MG63 (cell line): ENCODE measurements at places on chromosomes 5 and 9. TPM values are rescaled to one million over a fixed set of nuclear protein-coding genes. Genes with fewer than 3 reads are reported as not detected.
A peak's percentile ranks its signal among the peaks of the same experiment; 100 is the strongest.

The RNF183 gene
- not detected in 2 replicates for total RNA-seq

The GMCL2 gene
- not detected in 2 replicates for total RNA-seq

The HTR4 gene
- not detected in 2 replicates for total RNA-seq

The SPATA31C1 gene
- not detected in 2 replicates for total RNA-seq

The NKD2 gene
- 3.4 and 5.7 TPM in 2 replicates for total RNA-seq

The TAF11L10 gene
- total RNA-seq: not detected in 2 replicates

The ENTPD8 gene
- total RNA-seq: not detected in 2 replicates

The DPYSL3 gene
- total RNA-seq: 84.1 and 90.7 TPM in 2 replicates

The ARPC5L gene
- total RNA-seq: 48.0 and 59.7 TPM in 2 replicates

The GRM6 gene
- not detected in 2 replicates for total RNA-seq

The SOX30 gene
- not detected in 2 replicates for total RNA-seq

The TMEM171 gene
- total RNA-seq: 0.96 and 4.3 TPM in 2 replicates

The AMBP gene
- total RNA-seq: 0.26 TPM in 1 of 2 replicates, not detected in the other

The GPR151 gene
- total RNA-seq: not detected in 2 replicates

The PHF2 gene
- total RNA-seq: 6.6 and 7.0 TPM in 2 replicates

The TSSK1B gene
- total RNA-seq: not detected in 2 replicates

The SLC25A25 gene
- 7.4 and 8.7 TPM in 2 replicates for total RNA-seq

The ARAP3 gene
- total RNA-seq: 2.1 and 4.6 TPM in 2 replicates

The ANKRD31 gene
- not detected in 2 replicates for total RNA-seq

The SPINK5 gene
- total RNA-seq: not detected in 2 replicates

The RFESD gene
- 2.2 and 10.7 TPM in 2 replicates for total RNA-seq

- DNase-seq: no peak
These were observed 20.8 kb downstream of the ANKRD55 start for GRCh38 chr5:56212130-56212879.

GRCh38 chr5:8600843-8601242 is 731.9 kb downstream of the MTRR start:
- no peak for DNase-seq

DNA sequence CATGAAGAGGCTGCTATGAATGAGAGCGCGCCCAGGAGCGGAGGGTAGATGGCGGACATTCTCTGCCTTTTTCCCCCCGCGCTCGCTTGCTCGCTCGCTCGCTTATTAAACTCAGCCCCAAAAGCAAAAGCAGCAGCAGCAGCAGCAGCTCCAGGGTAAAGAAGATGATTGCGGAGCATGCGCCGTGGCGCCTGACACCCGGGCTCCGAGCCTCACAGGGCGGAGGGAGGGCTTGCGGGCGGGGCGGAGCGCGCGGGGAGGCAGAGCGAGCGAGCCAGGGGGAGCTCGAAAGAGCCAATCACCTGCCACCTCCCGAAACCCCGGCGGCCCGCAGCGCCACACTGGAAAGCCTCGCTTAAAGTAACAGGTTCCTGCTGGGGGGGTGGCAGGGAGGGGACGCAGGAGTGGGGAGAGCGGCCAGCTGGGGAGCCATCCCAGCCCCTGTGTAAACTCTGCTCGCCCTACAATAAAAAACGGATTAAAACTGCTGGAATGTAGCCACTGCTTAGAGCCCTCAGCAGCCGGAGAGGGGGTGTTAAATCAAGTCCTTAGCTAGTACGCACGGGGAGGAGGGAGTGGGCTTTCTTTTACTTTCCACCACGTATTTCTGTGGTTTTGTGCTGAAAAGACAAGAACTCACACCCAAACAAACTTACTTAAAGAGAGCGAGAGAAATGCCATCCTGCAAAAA is at the start of gene MLLT3:
MLLT3 (minus strand) TSS at position 170 of the 691 bp plus-strand sequence.
- DNase-seq: peak; percentile 100

GRCh38 chr5:115699967-115700366 is 74.1 kb upstream of the TMED7 start:
- DNase-seq: no peak

DNA sequence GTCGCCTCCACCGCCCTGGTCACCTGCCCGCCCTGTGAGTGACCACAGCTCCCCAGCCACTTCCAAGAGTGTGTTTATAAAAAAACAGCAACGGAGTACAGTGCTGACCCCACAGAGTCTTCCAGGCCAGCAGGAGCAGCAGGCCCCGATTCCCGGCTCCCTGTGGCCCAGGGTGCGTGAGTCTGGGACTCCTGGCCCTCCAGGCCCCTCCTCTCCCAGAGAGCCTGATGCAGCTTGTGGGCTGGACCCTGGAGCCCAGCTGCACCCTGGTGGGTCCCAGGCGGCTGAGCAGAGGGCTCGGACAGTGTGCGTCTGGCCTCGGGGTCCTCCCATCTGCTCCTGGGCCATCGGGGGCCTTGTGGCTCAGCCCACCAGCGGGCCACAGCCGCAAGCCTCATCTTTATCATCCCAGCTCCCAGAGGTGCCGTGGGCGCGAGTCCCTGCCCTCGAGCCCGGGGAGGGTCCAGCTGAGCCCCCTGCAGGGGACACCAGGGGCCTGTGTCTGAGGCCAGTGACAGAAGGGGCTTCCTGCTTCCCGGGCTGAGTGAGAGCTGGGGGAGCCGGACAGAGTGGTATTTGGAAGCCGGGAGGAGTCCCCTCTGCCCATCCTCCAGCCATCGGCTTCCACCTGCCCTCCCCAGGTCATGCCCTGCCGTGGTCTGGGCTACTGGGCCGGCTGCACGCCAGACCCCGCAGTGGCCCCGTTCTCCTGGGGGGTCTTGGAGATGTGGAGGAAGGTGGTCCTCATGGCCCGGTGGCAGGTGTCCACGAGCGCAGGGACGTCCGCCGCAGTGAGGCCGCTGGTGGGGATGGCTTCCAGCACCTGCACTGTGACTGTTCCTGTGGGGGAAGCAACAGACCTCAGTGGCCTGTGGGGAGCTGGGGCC is 10.6 kb downstream of the EGFL7 start:
- no peak for DNase-seq

DNA sequence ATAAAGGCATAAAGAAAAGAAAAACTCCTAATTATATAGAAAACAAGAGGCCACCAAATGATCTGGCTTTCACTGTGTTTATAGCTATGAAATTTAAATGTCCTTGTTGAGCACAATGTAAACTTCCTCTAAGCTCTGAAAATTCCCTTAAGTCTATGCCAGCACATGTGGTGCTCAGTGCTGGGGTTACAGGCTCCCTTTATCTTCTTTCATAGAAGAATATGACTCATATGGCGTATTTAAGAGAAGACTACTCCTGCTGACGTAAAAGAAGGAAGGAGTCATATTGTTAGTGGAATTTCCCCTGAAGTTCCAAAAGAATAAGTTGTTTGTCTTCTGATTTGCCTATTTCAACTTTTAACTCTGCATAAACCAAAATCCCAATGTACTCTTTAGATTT is 30.4 kb downstream of the RNF145 start:
- DNase-seq: peak; percentile 82

- peak; percentile 5 for DNase-seq
These were observed 109.9 kb downstream of the EDIL3 start for GRCh38 chr5:84274585-84275468.

- DNase-seq: peak; percentile 46
These were observed 103.9 kb upstream of the ICE1 start for GRCh38 chr5:5318426-5319190.

GRCh38 chr5:76456258-76456657 is 53.2 kb downstream of the IQGAP2 start:
- no peak for DNase-seq

GRCh38 chr5:179275941-179276837 is 69.1 kb downstream of the ADAMTS2 start:
- DNase-seq: peak; percentile 100

DNA sequence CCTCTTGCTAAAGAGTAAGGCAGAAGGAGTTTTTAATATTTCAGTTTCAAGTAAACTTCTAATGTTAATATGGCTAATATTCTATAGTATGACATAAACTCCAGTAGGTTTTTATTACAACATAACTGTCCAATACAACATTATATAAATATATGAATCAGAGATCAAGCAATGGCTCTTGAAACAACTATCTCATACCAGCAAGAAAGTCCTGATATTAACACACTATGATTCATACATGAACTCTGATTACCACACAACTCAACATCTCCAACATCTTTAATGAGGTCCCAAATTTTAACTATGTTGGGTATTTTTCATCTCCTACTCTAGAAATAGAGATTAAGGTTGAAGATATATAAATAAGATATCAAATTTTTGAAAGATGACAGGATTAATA is 878.3 kb downstream of the TLE1 start:
- DNase-seq: no peak

DNA sequence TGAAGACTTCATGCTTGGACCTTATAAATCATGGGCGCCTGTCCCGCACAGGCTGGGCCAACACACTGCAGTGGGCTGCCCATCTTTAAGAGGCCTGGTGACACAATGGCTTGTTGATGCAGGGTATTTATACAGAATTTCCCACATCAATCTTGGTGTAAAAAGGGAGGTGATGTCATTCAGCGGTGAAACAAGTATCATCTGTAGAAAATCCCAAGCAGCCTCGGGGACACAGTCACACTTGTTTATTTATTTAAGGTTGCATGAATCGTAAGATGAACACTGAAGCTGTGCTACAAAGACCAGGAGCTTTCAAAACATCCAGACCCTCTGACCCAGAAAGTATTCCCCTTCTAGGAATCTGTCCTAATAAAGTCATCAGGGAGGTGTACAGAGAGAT is 40.5 kb downstream of the SMIM23 start:
- no peak for DNase-seq

GRCh38 chr9:107059220-107059619 is 196.3 kb downstream of the ZNF462 start:
- no peak for DNase-seq

GRCh38 chr5:177306674-177307543 is 3.3 kb downstream of the PRELID1 start:
- no peak for DNase-seq

- no peak for DNase-seq
These were observed 21.4 kb upstream of the ANXA2R start for GRCh38 chr5:43061352-43062075.

- no peak for DNase-seq
These were observed 13.5 kb upstream of the AGXT2 start for GRCh38 chr5:35061211-35061770.

DNA sequence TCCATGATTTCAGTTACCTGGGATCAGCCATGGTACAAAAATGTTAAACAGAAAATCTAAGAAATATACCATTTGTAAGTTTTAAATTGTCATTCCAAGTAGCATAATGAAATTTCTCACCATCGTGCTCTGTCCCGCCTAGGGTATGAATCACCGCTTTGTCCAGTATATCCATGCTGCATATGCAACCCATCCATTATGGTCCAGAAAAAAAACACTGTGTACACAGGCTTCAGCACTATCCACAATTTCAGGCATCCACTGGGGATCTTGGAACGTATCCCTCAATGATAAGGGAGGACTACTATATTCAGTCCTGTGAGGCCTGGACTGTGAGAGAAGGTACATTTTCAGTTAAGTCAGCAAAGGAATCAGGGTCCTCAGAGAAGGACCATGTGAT is 37.6 kb upstream of the HNRNPA0 start:
- DNase-seq: no peak

GRCh38 chr5:164302533-164303235 is 797.3 kb downstream of the MAT2B start:
- no peak for DNase-seq

- no peak for DNase-seq
These were observed 545.3 kb downstream of the PDE4D start for GRCh38 chr5:59348189-59348588.

DNA sequence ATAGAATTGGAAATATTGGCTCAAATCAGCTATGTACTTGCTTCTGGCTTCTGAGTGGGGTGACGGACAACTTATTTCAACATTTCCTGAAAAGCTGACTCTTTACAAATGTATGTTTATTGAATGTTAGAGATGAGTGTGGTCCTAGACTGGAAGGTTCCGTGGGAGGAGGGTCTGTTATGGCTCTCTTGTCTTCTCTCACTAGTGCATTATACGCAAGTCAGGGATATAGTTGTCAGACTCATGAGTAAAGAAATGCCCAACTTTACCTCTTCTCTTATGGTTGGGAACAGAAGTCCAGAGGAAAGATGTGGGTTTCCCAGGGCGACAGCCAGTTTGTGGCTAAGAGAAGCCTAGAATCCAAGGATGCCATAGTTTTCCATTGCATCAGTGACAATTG is 839.3 kb upstream of the WWC1 start:
- DNase-seq: no peak

DNA sequence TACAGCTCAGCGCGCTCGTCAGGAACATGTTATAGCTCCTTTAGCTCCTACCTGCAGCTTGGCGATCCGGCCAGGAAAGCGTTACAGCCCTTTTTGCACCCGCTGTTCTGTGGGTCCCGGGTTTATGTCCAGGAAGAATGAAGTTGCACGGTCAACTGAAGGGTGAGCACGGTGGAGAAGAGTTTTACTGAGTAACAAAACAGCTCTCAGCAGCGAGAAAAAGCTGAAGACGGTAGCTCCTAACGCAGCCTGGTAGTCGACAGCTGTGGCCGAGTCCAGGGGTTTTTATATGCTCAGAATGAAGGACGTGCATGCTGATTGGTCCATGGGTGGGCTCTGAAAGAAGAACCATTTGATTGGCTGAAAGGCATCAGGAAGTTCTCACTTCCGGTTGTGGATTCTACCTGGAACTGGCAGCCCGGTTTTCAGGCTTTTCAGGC is 1830.1 kb upstream of the NUDT12 start:
- DNase-seq: no peak

- no peak for DNase-seq
These were observed 53.5 kb upstream of the EQTN start for GRCh38 chr9:27350382-27350976.

DNA sequence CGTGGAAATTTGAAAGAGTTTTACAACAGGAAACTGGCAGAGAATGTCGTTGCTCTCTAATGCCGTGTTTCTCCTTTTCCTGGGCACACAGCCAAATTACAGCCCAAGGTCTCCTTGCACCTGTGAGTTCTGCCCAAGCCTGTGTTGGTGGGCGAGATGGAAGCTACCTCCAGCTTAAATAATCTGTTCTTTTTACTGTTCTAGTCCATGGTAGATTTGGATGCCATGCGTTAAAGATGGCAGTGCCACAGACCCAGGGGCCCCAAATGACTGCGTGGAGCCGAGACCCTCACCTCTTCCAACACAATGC is 92.6 kb upstream of the IRX4 start:
- no peak for DNase-seq

DNA sequence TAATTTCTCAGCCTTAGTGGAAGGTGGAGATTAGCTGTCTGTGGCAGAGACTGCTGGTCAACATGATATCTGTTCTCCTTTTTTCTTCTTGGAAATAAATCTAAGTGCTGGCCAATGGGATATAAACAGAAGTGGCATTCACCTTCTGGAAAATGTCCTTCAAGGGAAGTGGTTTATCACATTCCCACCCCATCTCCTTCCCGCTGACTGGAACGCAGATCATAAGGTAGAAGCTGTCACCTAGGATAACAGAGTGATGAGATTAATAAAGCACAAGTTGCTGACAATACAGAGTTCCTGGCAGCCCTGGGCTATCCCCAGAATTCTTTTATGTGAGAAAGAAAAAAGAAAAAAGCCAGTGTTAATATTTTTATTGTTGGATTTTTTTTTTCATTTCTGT is 109.7 kb upstream of the OSMR start:
- no peak for DNase-seq

GRCh38 chr9:134644725-134645606 is 3.4 kb downstream of the COL5A1 start:
- peak; percentile 93 for DNase-seq

DNA sequence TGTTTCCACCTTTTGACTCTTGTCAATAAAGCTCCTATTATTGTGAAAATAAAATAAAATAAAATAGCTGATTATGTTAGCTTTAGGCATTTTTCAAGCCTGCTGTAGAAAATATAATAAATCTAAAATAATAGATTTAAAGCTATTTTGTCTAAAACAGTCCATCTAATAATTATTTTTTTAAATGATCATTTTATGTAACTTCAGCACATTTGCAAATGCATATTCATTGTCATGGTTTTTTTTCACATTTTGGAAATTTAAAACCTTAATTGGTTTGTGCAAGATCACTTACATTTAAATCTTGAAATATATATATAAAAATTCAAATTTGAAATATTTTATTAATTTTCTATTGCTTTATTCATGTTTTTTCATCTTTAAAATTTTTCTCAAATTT is 159.8 kb downstream of the ADGRV1 start:
- DNase-seq: no peak
